ENCODE measurements at places on chromosomes 7 and 10.

DNA sequence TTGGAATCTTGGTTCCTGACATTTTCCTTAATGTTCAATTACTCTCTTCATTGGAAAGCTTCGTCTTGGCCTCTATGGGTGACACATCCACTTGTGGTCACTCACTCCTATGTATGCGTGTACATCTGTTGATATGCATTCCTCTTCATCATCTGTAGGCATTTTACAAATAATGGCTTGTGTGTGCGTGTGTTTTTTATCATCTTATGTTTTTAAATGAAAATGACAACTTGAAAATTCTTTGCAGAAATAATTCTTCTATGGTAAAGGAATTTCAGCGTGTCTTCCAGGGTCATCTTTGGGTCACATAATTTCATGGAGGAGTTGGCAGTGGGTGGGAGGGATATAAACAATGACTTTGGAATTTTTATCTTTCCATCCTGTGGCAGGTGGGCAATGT, 925.1 kb downstream of the LRMDA start:
- DNase-seq = no peak

GRCh38 chr7:47552621-47553020, 29.3 kb downstream of the TNS3 start:
- DNase-seq = no peak

DNA sequence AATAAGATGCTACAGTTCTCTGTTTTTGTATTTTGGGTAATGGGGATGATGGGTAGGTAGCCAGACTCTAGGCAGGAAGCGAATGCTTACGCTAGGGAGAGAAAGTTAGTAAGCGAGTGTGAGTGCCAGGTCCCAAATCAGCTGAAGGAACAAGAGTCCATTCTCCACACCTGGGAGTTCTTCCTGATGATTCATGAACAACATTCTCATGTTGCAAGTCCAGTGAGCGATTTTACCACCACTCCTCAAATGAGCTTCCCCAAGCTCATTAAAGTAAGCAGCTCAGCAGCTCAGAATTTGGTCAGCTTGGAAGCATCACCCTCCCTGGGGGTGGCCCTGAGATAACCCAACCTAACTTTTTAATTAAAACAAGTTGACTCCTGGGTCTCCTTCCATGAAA, 27.3 kb downstream of the SH3PXD2A start:
- no peak for DNase-seq

GRCh38 chr7:24825381-24825794, 68.1 kb upstream of the GSDME start:
- DNase-seq = no peak

- DNase-seq = no peak
These were observed 67.6 kb downstream of the DNMBP start for GRCh38 chr10:99941942-99942820.

- no peak for DNase-seq
These were observed at the start of gene ITGA8 for GRCh38 chr10:15719899-15720634. ITGA8 (minus strand) TSS chr10:15719922; CDS start chr10:15719771, 151 bp downstream.

GRCh38 chr7:155066417-155066950, 3.6 kb upstream of the HTR5A start:
- DNase-seq = no peak

GRCh38 chr7:89772276-89772675, 382.0 kb upstream of the STEAP1 start:
- DNase-seq = no peak

DNA sequence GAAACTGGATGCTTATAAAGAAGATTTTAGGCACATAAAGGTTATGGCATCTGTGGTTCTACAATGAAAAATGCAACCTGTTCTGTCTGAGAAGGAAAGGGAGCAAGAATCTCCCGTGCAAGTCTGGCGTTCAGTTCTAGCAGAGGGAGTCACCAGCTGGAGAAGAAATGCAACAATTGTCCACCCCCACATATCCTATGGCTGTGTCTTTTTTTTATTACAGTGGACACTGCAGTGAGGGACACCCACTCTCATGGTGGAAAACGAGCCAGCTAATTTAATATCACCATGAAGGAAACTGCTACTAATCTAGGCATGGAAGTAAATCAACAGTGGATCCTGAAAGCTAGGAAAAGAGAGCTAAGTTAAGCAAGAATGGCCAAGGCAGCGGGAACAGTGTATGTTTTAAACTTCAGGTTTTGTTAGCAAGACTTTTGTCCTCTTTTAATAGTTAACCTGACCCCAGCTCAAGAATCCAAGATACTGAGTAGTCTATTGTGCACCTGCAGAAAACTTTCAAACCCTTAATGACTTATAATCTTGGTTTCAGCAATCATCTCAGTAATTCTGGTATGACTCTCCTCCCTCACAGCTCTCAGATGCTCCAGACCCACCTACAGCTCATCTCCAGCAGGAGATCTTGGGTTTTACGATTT, 149.3 kb downstream of the FGFR2 start:
- DNase-seq = no peak

- DNase-seq = no peak
These were observed 559.7 kb downstream of the TCERG1L start for GRCh38 chr10:130751851-130752250.

- DNase-seq = no peak
These were observed 32.6 kb downstream of the LHPP start for GRCh38 chr10:124494046-124494807.

DNA sequence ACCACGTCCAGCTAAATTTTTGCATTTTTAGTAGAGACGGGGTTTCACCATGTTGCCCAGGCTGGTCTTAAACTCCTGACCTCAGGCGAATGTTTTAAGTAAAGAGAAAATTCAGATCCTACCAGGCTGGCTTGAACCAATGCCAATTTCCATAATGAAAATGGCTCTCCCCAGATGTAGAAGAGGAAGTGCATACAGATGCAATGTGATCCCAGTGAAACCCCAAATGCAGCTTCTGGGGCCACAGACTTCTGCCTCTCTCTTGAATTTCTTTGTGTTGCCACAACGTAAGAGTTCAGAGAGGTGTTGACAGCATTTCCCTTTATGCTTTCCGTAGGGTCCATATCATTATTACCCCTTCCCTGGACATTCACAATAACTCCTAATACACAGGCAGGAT, 29.6 kb upstream of the GOT1 start:
- DNase-seq = no peak

GRCh38 chr7:101718363-101719122, 89.4 kb upstream of the MYL10 start:
- no peak for DNase-seq

- DNase-seq = no peak
These were observed 867.6 kb downstream of the SORCS1 start for GRCh38 chr10:106296750-106297392.

DNA sequence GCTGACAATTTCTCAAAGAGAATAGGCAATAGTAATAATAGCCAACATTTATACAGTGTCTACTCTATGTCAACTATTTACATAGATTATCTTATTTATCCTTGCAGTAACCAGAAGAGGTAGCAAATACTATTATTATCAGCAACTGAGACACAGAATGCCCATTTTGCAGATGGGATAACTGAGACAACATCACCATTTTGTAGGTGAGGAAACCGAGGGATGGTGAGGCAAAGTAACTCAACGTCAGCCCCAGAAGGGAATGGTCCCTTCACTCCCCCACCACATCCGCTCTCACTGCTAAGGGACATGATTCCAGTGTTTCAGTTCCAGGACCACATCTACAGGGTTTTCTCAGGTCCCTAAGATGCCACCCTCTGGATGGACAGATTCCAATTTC, 261.2 kb upstream of the NEBL start:
- DNase-seq = no peak

GRCh38 chr10:61752111-61753011, 89.6 kb downstream of the CABCOCO1 start:
- DNase-seq = no peak

DNA sequence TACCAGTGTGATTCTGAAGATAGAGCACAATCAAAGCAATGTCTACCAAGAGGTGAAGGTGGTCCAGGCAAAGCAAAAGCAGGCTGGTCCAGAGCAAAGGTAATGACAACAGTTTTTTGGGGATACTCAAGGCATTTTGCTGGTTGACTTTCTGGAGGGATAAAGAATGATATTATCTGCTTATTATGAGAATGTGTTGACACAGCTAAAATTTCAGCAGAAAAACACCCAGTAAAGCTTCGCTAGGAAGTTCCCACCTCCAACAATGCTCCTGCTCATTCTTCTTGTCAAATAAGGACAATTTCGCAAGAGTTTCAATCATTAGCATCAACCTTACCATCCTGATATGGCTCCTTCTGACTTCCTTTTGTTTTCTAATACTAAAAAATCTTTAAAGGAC, 24.1 kb downstream of the GPR85 start:
- no peak for DNase-seq

DNA sequence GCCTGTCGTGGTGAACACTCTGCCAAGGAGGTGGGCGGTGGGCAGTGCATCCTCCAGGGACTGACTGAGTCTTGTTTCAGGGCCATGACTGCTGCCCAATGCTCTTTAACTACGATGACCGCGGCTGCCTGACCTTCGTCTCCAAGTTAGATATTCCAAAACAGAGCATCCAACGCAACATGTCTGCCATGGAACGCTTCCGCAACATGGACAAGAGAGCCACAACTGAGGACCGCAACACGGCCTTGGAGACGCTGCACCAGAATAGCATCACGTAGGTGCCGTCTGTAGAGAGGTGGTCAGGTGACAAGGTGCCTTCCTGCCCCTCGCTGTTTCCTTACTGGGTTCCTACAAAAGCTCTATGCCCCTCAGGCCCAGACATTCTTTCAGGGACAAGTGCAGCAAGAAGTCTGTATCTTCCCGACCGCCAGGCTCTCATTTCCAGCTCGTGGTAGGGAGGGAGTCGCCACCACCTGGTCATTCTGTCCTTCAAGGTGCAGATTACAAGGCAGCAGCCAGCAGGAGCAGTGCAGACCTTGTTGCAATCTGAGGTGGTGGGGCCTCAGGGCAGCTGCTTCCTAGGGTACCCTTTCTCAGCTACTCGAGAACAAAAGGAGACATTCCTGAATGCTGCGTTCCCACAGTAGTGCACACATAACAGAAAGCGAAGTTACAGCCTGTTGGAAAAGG, 14.9 kb upstream of the ARPC1B start:
- DNase-seq = no peak

DNA sequence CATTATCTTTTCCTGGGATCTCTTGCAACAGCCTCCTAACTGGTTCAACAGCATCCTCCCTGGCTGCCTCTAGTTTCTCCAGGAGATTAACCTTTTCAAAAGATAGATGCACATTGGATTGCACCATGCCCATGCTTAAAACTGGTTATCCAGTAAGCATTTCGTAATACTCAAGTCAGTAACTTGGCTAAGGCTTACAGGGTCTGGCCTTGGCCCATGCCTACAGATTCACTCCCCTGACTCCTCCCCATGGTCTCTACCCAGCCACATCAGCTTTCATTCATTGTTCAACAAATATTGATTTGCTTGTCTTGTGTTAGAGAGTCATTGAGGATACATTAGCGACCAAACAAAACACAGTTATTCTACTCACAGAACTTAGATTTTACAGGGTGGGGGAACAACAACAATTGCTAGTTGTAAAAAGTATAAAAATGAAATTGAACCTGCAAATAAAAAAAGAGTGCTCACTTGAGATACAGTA, 1.8 kb upstream of the KIF20B start:
- DNase-seq = peak; percentile 88

- DNase-seq = no peak
These were observed 11.2 kb upstream of the ZNF485 start for GRCh38 chr10:43594944-43595589.

DNA sequence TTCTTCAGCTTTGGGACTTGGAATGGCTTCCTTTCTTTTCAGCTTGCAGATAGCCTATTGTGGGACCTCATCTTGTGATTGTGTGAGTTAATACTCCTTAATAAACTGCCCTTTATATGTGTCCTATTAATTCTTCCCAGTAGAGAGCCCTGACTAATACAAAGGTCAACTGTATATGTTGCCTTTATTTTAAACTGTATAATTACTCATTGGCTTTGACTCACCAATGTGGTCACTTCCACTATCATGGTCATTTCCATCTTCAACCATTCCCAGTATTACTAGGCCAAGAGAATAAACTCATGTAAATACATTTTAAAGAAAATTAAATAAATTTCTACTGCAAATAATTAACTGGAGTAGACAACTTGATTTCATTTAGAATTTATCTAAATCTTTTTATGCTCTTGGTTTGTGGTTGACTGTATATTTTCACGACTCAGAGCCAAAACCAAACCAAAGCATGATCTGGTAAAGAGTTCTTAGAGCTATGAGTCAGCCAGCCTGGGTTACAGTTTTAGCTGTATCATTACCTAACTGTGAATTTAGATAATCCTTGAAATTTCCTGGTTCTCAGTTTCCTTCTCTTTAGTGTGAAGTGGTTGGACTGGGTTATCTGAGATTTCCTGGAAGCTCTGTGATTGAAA, 188.4 kb downstream of the PPP1R3A start:
- DNase-seq = no peak

DNA sequence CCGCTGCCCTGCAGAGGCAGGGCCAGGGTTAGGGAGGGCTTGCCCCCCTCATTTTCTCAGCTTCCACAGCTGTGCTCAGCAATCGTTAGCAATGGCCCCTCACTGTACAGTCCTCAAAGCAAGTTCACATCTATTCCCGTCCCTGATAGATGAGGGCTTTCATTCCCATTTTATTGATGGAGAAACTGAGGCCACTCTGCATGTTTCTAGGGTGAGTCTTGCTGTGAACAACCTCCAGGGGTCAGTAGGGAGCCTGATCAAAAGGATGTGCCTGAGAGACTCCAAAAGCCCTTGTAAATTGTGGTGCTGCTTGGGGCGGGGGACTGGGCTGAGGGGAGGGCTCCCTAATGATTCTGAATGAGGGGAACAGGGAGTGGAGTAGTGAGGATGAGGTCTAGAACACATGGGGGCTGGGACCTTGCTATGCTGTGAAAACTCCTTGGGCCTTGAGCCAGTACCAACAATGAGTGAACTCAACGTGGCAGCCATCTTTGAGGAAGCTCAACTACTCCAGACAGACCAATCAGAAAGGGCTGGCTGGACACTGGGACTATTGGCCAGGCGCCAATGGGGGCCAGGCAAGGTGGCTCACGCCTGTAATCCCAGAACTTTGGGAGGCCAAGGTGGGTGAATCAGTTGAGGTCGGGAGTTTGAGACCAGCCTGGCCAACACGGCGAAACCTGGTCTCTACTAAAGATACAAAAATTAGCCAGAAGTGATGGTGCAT, 6.7 kb upstream of the GRIFIN start:
- no peak for DNase-seq

- peak; percentile 15 for DNase-seq
These were observed 15.4 kb downstream of the AQP1 start for GRCh38 chr7:30927040-30927439.

DNA sequence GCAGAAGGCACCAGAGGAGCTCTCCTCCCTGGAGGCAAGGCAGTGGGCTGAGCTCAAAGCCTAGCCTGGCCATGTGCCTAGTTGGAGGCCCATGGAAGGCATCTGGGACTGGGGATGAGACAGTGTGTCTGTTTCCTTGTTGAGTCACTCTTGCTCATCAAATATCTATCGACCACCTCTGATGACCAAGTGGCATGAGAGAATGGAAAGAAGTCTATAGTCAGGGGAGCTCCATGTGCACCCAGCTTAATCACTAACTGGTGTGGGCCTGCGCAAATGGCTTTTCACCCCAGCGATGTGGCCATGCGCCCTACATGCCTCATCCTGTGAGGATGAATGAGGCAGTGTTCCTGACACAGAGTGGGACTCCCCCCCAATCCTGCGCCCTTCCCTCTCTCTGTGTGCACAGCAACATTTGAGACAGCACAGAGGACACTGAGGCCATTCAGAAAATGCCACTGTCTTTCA, 229.9 kb downstream of the RPS24 start:
- DNase-seq = no peak

Measured in right lobe of liver (tissue), 6 donors.